SW 1271 (cell line): ENCODE measurements at places on chromosomes 16 and 17.

- no peak for DNase-seq
Measured at GRCh38 chr17:66400698-66401097, 98.3 kb downstream of the PRKCA start.

- DNase-seq, result no peak
Measured at GRCh38 chr16:66425651-66426050, 1.4 kb upstream of the BEAN1 start.

GRCh38 chr17:10013365-10014112, 108.5 kb upstream of the RCVRN start:
- DNase-seq, result no peak

DNA sequence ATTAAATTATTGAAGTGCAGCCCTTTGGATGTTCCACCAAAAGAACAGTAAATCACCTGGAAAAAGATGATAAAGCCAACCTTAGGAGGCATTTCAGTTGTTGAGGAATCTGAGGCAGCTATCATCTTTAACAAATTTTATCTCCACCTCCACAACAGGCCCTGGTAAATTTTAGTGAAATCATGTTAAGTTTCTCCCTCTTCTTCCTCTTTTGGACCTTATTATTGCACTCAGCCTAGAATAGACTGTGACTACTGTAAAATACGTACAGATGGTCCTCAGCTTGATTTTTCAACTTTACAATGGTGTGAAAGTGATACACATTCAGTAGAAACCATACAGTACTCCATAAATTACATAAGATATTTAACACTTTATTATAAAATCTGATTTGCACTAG, 90.3 kb downstream of the USP32 start:
- no peak for DNase-seq

DNA sequence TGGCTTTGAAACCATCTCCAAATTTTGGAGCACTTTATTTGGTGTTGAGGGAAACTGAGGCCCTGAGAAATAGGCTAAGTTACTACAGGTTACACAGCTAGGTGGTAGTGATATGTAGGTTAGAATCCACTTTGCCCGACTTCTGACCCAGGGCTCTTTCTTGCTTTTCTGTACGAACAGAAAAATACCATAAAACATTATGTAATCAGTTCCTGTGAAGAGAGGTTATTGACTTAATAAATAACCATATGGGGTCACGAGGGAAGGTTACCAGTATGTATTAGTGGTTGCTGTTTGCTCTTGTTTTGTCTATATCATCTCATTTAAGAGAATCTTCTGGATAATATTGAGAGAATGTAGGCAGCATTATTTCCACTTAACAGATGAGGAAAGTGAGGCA, 172.2 kb upstream of the MAF start:
- DNase-seq, result no peak

DNA sequence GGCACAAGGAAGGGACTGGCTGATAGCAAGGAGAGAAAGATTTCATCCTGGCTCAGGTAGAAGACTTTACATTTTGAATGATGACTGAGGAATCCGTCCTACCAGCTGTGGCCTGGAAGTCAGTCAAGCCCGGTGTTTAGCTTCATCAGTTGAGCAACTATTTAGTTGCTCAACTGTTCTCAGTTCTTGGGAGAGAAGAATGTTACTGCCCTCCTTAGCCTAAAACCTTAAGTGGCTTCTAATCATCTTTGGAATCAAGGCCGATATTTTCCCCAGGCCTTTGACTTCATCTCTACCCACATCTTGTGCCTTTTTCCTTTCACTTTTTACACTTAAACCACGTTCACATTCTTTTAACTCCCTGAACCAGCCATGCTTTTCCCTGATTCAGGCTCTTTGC, 17.3 kb upstream of the RBL2 start:
- DNase-seq, result no peak

DNA sequence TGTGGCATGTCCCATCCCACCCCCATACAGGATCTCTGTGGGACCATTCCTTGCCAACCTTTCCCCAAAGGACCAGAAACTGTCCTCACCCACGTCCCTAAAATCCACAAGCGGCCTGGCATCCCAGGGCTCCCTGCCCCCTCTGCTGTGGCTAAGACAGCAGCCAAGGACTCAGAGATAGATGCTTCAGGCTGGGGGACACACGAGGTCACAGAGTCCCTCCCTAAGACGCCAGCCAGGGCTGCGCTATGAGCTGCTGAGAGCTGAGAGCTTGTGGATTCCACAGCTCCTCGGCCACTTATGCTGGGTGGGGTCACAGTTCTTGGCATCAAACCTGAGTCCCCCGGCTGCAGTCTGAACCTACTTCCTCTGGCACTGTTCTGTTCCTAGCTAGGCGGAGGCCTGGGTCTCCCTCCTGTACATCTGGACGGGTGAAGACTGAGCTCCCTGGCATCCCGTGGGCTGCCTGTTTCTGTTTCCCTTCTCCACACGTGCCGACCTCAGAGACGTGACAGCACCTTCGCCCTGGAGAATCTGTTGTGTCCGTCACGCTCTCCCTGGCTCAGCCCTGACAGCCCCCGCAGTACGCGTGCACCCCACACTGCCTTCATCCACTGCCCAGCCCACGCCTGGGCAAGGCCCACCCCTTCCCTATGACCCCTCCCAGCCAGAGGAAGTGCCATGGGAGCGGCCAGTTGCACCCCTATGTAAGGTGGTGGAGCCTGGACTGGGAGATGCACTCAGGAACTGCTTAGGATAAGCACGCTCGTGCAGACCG, 61.2 kb downstream of the ENGASE start:
- DNase-seq, result no peak

GRCh38 chr17:1916963-1917715, 87.3 kb downstream of the RPA1 start:
- DNase-seq, result no peak

GRCh38 chr17:61668486-61668885, 77.5 kb upstream of the NACA2 start:
- no peak for DNase-seq

DNA sequence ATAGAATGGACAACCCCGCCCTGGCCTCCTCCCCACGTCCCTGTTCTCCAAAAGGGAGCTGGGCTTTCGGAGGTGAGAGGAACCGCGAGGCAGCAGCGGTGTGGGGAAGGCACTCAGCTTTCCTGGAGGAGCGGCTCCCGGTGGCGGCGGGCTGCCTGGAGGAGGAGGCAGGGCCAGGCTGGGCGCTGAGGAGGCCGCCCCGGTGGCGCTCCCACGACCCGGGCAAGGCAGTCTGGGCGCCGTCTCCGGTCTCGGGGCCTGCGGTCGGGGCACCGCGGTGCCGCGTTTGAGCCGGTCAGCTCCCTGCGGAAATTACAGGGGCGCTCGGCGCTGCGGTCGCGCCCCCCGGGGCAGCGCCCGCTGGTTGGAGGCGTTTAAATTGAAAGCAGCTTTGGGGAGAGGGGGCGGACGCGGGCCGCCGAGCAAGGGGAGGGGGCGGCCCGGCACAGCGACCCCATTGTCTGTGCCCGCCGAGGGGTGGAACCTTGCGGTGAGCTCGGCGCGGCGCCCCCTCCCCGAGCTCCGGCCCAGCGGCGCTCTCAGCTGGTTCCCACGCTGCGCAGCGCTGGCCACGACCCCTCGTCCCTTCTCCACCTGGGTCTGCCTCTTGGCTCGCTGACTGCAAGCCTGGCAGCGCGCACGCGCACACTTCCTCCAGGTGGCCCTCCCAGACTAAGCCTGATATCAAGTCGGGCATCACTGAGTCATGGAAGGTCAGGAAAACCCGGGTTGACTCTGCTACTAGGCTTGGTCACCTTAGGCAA, 58.7 kb upstream of the DLX4 start:
- DNase-seq, result no peak

DNA sequence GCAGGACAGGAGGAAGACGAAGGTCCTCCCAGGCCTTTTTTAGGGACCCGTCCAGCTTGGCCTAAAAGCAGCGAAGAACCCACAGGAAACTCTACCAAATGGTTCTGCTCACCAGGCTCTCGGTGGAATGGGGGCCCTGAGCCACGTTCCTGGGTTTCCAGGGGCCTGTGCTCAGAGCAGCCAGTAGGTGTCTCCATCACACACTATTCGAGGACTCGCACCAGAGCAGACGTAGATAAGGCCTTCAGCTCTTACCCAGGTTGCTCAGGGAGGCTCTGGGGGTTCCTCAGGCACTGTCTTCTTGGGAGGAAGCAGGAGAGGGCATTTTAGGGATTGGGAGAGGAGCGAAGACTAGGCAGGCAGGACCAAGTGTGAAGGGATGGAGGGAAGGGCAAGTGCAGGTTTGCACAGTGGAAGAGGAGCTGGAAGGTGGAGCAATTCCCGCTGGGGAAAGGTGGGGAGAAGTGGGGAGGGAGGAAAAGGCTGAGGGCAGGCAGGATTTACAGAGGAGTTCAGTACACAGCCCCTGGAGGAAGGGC, 157.1 kb downstream of the RGS9 start:
- DNase-seq, result no peak

DNA sequence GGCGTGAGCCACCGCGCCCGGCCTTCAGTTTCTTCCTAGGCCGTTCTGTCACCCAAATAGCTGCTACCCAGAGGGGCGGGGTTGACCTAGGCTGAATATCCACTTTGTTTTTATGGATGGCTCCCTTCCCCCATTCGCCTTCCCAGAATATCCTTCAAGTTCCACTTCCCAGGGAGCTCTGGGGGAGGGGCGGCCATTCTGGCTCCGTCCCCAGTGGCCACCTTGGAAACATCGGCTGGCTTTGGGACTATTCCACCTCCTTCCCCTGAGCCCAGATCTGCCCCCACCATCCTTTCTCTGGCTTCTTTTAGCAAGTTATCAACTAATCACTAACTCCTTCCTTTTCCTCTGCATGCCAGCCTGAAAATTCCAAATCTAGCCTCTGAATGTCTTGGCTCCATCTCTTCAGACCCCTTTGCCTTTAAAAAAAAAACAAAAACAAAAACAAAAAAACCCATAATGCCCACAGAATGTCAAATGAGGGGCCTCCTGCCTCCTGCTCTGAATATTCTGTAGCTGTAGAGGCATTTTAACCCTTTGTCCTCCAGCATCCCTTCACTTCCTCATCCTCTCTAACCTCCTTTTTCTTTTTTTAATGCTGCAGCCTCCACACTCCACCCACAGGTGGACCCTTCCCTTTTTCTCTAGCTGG, 6.4 kb downstream of the ATP1B2 start:
- no peak for DNase-seq

- DNase-seq, result no peak
Measured at GRCh38 chr17:78384479-78385175, 6.2 kb downstream of the PGS1 start.

- no peak for DNase-seq
Measured at GRCh38 chr16:71626018-71626857, at the start of gene MARVELD3. Gene MARVELD3, plus strand, starts transcription at chr16:71626184. Its CDS starts 46 bp downstream, at chr16:71626230.

DNA sequence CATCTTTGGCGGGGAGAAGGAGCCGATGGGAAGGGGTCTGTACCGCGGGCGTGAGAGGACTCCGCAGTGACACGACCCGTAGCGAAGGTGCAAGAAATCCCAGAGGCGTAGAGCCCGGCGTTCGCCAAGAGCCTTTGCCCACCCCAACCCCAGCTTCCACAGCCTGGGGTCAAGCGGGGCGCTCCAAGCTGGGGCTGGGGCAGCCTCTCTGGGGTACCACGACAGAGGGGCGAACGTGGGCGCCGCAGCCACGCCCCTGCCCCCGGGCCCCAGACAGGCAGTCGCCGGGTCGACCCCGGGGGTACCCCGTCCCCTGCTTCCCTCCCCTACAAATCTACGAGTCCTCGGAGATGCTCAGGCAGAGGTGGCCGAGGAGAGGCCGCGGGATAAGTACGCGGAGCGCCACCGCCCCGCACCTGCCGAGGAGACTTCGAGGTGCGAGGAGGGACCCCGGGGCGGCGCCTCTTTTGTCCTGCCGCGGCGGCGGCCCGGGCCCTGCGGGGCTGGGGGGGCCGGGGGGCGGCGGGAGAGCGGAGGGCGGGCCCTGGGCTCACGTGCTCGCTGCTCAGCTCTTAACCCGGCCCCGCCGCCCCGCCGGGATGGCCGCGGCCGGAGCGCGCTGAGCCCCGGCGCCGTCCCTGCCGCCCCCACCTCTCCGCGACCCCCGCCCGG, at the start of gene ADAM11:
TSS of gene ADAM11 (plus strand) at position 575 of the 672 bp plus-strand sequence. CDS start 212 bp downstream, outside the sequence.
- DNase-seq, result no peak

GRCh38 chr17:50205963-50206505, 4.6 kb upstream of the COL1A1 start:
- no peak for DNase-seq

GRCh38 chr16:67766291-67766690, 40.1 kb downstream of the RANBP10 start:
- no peak for DNase-seq

GRCh38 chr17:64355536-64356303, 34.9 kb downstream of the PECAM1 start:
- no peak for DNase-seq

DNA sequence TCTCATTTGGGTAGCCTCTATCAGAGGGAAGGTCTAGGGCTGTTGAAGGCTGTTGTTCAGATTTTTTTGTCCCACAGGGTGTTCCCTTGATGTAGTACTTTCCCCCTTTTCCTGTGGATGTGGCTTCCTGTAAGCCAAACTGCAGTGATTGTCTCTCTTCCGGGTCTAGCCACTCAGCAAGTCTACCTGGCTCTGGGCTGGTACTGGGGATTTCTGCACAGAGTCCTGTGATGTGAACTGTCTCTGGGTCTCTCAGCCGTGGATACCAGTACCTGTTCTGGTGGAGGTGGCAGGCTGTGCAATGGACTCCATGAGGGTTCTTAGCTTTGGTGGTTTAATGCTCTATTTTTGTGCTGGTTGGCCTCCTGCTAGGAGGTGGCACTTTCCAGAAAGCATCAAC, 23.3 kb upstream of the CCR7 start:
- no peak for DNase-seq

- no peak for DNase-seq
Measured at GRCh38 chr16:4624827-4625559, 367 bp downstream of the MGRN1 start.

- DNase-seq, result no peak
Measured at GRCh38 chr16:54517181-54517580, 230.6 kb upstream of the IRX3 start.

DNA sequence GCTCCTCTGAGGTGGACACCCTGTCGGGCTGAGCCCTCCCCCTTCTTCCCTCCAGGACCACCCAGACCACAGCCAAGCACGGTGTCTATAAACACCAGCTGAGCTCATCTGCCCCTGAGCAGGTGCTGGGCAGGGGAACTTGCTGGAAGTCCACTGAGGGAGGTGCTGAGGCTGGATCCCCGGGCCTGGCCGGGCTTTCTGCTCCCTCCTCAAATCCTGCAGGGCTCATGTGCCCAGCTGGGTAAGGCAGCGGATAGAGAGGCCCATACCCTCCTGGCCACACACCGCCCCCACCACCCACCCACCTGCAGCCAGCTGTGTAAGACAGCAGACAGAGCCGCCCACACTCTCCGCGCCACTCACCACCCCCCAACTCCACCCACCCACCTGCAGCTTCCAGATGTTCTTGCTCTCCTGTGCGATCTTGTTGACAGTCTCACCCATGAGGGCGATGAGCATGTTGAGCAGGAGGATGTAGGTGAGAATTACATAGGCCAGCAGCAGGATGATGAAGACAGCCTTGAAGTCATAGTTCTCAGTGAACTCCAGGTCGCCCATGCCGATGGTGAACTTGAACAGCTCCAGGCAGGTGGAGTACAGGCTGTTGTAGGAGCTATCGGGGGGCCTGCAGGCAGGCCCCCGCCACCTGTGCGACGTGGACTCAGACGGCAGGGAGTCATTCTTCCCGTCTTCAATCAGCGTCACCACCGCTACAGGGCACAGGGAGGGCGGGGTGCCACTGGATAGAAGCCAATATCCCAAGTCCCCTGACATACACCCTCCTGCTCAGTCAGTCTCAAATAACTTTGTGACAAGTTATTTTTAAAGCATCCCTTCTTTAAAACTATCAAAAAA, 15.9 kb upstream of the TRPV3 start:
- DNase-seq, result no peak
